Activated CD4-positive, alpha-beta T cell treated with anti-CD3 and anti-CD28 coated beads, Interleukin-2, Interleukin-6, amounts not matched to agents 100 ng/mL and 50 ng/mL, durations not matched to agents 16 hours and 8 hours (primary cell): ENCODE measurements at places on chromosomes 6 and 20.
A peak's percentile ranks its signal among the peaks of the same experiment; 100 is the strongest.

DNA sequence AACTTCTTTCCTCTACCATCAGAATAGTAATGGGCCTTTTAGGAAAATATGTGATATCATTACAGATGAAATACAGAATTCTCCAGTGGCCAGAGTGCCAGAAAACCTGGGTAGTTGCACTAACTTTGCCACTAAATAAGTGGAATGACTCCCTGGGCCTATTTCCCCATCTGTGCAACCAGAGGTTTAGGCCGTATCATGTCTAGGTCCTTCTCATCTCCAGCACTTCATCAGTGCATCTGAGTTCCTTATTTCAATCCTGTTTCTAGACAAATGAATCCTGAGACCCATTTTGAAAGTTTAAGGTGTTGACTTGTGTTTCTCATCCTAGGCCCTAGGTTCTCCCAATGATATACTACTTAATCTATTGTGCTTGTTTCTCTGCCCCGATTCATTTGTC lies 236.2 kb downstream of the CD83 start:
- no peak for DNase-seq

DNA sequence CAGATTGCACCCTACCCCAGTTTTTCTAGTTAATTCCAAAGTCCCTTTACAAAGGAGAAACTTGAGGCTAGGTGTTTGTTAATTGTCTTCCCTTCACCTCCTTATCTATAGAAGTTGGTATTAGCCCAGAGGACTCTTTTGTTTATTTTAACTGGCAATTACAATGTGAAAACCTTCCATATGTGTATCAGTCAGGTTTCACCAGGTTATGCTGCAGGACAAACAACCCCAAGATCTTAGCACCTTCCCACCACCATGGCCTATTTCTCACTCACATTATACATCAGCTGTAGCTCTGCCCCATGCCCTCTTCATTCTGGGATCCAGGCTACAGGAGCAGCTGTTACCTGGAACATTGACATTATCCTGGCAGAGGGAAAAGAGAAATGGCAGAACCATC lies 31.1 kb downstream of the SNHG17 start:
- no peak for DNase-seq

- peak; percentile 9 for DNase-seq
Observed at GRCh38 chr20:22974354-22974753, 60.8 kb upstream of the SSTR4 start.

GRCh38 chr6:34103321-34103720 lies 42.6 kb downstream of the GRM4 start:
- DNase-seq = no peak

DNA sequence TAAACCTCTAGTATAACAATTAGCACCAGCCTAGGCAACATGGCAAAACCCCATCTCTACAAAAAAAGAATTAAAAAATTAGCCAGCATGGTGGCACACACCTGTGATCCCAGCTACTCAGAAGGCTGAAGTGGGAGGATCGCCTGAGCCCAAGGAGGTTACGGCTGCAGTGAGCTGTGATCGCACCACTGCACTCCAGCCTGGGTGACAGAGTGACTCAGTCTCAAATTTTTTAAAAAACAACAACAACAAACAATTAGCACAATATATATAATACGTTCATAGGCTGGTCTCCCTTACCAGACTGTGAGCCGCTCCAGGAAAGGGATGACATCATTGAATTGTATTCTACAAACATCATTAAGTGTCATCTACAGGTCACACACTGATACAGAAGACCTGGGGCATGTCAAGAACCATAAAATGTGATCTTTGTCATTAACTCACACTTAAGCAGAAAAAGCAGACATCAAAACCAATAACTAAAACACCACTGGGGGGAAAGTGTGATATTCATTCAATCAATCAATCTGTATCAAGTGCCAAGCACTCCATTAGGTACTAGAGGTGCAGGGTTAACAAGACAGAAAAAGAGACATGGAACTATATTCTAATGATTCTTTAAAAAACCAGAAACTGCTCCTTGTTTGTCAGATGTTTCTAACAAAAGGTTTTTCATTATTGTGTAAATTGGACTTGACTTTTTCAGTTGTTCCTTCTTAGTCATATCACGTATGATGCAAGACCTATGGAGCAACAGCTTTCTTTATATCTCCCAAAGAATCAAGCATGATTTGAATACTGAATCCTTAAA lies 17.8 kb downstream of the MAP3K5 start:
- DNase-seq = no peak

GRCh38 chr20:14189794-14190402 lies 147.5 kb downstream of the FLRT3 start:
- no peak for DNase-seq

- no peak for DNase-seq
Observed at GRCh38 chr6:111662794-111663593, 57.3 kb upstream of the TRAF3IP2 start.

- no peak for DNase-seq
Observed at GRCh38 chr20:51132279-51132678, 109.4 kb upstream of the KCNG1 start.

DNA sequence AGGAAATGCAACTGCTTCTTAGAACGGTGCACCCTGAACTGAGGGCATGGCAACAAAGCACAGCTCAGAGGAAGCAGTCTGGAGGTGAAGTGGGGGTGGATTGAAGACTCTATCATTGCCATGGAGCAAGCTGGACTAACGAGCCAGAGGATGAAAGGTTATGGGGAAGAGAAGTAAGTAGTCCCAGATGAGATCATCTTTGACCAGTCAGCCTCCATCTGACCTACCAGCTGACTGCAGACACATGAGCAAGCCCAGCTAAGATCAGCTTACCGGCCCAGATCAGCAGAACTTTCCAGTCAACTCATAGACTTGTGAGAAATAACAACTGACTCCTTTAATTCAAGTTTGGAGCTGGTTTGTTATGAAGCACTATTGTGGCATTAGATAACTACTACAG lies 9.1 kb upstream of the JAG1 start:
- DNase-seq = no peak

GRCh38 chr20:36219671-36220220 lies 16.5 kb upstream of the AAR2 start:
- DNase-seq = no peak

- DNase-seq = peak; percentile 37
Observed at GRCh38 chr6:33429750-33430052, 9.8 kb downstream of the SYNGAP1 start.

GRCh38 chr6:160259598-160259997 lies 977 bp upstream of the SLC22A2 start:
- no peak for DNase-seq

DNA sequence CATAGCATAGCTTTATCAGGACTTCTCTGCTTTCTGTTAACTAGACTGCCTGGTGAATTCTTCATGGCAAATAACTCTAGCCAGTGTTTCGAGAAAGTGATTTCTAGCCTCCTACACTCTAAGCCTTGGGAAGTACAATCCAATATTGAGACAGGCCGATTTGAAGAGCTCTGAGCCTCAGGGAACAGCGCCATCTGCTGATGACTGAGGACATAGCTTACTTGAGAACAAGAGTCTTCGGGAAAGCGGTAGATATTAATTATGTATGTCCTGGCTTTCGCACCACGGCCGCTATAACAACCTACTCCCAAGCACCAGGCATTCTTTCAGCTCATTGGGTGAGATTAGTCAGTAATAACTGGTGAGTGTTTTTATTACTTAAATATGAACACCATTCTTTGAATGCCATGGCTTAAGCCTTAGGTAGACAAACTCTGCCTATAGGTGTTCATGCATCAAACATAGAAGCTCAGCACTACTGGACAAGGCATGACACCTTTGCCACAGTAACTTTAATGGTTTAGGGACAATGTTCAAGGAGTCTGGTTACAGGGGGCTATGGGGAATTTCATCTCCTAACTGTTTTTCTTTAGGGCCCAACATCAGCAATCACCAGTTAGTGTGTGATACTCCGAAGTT lies 518.6 kb downstream of the BMP2 start:
- peak; percentile 48 for DNase-seq

- DNase-seq = no peak
Observed at GRCh38 chr6:95614094-95614493, 36.8 kb downstream of the MANEA start.

DNA sequence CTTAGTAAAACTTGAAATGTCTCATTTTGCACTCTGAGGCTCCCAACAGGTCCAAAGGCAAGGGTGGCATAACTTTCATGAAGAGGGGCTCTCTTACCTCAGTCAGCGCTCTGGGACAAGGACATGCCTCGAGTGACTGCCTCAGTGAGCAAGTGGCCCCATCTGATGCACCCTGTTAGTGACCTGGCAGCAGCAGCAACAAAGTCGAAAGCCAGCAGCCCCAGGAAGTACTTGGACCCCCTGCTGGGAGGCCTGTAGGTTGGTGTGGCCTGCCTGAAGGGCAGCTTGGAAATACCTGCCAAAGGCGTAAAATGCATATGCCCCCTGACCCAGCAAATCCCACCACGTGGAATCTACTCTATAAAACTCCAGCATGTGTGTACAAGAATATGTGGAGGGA lies 13.2 kb downstream of the MAP1LC3A start:
- DNase-seq = no peak

GRCh38 chr6:25706314-25707014 lies 48.1 kb upstream of the SLC17A4 start:
- DNase-seq = no peak

GRCh38 chr6:11992086-11992485 lies 20.0 kb upstream of the HIVEP1 start:
- no peak for DNase-seq

DNA sequence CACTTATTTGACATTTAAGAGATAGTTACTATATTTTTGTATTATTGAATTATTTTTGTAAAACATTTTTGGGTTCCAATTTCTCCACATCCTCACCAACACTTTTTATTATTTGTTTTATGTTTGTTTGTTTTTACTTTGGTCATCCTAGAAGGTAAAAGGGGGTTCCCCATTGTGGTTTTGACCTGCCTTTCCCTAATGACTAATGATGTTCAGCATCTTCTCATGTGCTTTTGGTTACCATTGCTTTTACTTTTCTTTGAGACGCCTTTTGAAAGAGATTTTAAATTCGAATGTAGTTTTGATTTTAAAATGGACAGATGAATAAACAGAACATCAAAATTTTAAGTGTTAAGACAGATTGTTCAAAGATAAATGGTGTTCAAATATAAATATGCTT lies 46.9 kb downstream of the AK9 start:
- no peak for DNase-seq

- no peak for DNase-seq
Observed at GRCh38 chr20:63445075-63445734, 27.2 kb downstream of the KCNQ2 start.

DNA sequence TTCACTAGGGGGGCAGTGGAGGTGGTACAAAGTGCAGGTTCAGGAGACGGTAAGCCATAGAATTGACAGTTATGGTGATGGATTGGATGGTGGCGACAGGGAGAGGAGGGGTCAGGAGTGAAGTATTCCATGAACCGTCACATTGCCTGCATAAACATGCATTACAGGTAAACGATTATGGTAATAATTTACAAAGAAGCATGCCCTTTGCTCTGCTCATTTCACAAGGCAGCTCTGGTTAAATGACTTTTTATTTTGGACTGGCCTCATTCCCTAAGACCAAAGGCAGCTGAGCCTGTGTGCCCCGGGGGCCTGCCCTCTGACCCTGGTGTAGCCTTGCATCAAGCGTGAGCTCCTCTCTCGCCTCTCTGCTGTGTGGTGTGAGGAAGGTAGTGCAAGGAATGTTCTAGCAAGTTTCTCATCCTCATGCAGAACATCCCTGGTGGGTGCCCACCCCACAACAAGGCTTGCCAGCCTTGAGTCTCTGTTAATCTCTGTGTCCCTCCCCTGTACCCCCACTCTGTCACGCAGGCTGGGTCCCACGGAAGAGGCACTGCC lies 59.0 kb downstream of the PPP1R14C start:
- no peak for DNase-seq

GRCh38 chr6:42971746-42972327 lies 7.1 kb downstream of the PEX6 start:
- DNase-seq = no peak

GRCh38 chr6:143267760-143268159 lies 182.7 kb downstream of the ADAT2 start:
- DNase-seq = no peak

- DNase-seq = no peak
Observed at GRCh38 chr6:87099472-87099871, 4.6 kb upstream of the CGA start.

DNA sequence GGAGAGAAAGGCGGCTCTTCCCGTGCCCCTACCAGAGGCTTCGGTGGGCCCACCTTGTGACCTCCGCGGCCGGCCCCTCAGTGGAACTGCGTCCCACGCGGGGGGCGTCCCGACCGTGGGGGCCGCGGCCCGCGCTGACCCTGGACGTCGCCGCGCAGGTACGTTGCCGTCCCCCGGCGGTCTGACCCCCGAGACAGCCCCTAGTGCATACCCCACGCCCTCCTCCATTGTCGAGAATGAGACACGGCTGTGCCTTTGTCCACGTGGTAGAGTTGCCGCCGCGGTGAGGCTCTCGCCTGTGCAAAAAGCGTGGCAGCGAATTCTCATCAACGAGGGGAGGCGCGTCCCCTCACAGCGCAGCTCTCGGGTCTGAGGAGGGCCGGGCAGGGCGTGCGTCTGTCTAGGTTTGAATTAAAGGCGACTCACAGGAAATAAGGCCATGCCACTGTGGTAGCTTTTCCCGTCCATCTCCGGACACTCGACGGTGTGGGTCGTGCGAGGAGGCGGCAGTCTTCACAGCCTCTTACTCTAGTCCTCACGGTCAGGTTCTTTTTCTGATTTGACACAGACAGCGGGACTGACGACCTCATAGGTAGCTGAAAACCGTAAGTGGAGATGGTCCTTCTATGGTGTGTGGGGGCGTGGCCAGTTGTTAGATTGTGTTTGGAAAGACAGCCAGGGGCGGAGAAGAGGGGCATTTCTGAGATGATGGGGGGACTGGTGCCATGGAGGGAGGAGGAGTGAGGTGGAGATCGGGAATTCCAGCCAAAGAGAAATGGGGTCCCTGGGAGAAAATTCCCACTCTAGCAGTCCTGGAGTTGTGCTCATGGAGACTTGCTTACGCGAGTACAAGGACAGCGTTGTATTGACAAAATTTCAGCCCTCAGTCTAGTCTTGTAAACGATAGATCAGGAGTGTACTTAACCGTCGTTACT lies 580 bp downstream of the NXT1 start:
- DNase-seq = peak; percentile 70

GRCh38 chr20:4102381-4102780 lies 87.0 kb upstream of the RNF24 start:
- DNase-seq = no peak

GRCh38 chr6:168858926-168859325 lies 394.7 kb downstream of the THBS2 start:
- no peak for DNase-seq
